ENCODE measurements at places on chromosomes 7 and 10. TPM values are rescaled to one million over a fixed set of nuclear protein-coding genes. Genes with fewer than 3 reads are reported as not detected.

The UNCX gene
- total RNA-seq = not detected

The RNF32 gene
- not detected for total RNA-seq

The IFIT2 gene
- total RNA-seq = 1.5 TPM

GRCh38 chr10:130795819-130796218, 515.7 kb downstream of the TCERG1L start:
- no peak for DNase-seq

DNA sequence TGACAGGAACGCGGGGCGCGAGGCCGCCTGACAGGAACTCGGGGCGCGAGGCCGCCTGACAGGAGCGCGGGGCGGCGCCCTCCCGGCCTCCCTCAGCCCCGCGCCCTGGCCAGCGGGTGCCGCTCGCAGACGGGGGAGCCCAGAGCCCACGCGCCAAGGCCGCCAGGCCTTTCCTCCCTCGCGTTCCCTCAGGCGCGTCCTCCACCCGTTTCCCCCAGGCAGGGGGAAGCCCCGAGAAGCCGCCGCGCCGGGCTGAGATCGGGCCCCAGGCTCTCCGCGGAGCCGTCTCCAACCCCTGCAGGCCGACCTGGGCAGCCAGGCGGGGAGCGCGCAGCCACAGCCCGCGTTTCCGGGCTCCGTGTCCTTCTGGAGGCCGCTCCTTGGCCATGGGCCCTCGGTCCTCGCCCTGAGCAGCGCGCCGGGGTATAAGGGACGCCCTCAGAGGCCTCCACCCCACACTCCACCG, 17.7 kb downstream of the PTPRN2 start:
- no peak for DNase-seq

DNA sequence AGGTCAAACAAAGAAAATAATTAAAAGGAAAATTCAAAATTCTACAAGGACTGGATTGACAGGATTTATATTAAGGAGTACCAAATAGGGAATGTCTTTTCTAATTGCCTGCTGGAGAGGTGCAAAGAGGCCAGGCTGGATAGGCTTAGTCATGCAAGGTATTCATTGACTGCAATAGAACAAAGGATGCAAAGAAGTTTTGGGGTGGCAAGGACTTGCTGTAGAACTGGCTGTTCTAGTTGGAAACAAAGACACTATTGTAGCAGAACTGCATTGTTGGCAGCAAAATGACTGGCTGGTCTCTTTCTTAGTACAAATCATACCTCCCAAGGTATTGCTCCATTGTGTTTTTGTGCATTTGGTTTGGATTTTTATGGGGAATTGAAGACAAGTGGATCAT, 10.1 kb downstream of the ITGB8 start:
- DNase-seq = no peak

GRCh38 chr7:13416071-13416470, 573.4 kb downstream of the ETV1 start:
- no peak for DNase-seq

DNA sequence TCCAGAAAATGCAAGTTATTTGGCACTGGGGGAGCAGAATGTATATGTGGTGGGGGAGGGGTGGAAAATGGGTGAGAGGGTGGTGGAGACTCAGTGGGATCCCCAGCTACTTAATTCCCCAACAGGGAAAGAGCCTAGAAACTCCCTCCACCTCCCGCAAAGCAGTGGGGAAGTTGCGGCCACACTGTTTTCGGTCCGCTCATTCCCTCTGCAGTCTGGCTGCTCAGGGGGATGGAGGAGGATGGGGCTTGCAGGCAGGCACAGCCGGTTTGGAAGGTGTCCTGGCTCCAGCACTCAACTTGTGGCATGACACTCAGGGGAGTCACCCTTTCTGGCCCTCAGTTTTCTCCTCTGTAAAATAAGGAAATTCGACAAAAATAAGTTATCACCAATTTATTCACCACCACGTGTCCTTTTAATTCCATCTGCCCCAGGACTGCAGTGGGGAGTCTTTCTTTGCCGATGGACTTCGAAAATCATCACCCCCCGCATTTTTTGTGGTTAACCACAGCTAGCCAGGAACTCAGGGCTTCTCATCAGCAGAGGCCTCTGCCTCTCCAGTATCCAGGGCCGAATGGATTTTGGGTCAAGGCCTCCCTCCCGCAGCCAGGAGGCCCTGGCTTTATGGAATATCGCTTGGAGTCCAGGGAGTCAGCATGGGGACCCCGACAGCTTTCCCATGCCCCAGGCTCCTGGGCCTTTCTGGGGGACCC, 1.6 kb upstream of the HTRA1 start:
- no peak for DNase-seq

DNA sequence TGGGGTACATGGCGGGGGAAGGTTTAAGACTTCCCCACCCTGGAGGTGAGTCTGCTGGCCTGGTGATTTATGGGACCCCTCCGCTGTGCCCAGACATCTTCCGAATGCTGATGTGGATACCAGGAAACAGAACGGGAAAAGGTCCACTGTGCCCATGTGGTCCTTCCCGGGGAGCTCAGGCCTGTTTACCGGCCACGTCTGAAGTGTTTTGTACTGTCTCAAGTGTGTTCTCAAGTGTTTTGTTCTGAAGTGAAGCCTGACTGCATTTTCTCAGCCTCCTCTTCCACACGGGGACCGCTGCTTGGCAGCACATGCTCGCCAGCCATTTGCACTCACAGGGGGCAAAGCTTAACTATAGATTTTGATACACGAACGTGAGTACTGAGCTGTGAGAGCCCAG, 127.2 kb downstream of the TEX36 start:
- DNase-seq = no peak

GRCh38 chr10:62652114-62652513, 152.4 kb upstream of the ADO start:
- DNase-seq = no peak

- no peak for DNase-seq
These were observed 25.0 kb upstream of the FZD1 start for GRCh38 chr7:91239171-91239604.

DNA sequence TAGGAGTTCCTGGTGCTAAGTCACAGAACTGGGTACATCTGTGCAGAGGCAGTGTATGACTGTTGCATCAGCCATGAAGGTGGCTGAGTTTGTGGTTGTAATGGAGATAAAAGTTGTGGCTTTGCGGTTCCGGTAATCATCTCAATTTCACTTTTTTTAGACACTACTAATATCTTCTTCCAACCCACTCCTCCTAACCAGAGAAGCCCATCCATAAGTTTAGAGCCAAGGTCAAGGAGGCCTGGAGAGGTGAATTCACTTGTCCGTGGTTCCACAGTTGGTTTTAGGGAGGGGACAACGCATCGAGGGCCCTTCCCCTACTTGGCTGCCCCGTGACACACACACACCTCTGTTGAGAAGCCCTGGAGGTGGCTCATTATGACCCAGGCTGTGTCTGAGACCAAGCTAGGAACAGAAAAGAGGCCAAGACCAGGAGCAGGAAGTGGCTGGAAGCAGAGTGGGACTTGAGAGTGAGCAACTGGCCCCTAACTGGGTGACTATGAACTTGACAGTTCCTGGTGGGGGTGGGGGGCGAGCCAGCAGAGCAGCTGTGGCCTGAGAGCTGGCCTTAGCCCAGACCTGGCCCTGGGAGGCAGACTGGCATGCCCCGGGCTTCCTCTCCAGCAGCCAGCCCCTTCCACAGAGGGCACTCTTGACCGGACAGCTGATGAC, 66.8 kb upstream of the COL13A1 start:
- DNase-seq = no peak

- no peak for DNase-seq
These were observed 8.5 kb downstream of the ZDHHC16 start for GRCh38 chr10:97454330-97455036.

DNA sequence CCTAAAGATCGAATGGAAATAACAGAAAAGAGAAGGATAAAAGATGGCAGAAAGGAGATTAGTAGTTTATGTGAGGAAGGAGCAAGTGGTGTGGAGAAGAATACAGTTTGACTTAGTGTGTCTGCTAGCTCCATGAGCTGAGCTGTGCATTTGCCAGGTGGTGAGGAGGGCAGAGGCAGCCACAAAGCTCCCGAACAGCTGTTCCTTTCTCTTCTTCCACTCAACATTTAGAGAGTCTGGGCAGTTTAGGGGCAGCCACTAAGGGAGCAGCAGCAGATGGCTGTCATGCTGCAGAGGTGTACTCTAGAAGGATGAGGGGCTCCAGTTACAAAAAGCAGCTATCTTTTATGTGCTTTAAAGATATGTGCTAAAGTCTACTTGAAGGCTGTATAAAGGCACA, 674.4 kb downstream of the GRM8 start:
- no peak for DNase-seq

GRCh38 chr7:146116521-146117222, at the start of gene CNTNAP2:
CNTNAP2 (plus strand) TSS chr7:146116801; CDS start chr7:146116877, 76 bp downstream.
- no peak for DNase-seq

GRCh38 chr7:5429253-5429856, 5.7 kb upstream of the TNRC18 start:
- no peak for DNase-seq

DNA sequence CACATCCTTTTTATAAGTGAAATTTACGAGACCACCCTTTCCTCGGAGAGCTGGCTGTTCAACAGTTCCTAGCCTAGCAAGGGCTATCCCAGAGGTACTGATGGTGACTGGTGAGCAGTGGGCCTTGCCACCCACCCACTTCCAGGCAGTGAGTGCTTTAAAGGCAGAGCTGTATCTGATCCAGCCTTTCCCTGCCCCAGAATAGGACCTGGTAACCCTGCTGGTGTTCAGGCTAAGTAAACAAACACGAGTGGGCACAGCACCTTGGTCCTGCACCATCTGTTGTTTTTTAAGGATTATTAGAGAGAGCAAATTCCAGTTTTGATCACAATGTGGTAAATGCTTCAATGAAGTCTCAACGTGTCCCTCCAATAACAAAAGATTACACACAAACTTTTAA, 75.7 kb downstream of the COBL start:
- no peak for DNase-seq

DNA sequence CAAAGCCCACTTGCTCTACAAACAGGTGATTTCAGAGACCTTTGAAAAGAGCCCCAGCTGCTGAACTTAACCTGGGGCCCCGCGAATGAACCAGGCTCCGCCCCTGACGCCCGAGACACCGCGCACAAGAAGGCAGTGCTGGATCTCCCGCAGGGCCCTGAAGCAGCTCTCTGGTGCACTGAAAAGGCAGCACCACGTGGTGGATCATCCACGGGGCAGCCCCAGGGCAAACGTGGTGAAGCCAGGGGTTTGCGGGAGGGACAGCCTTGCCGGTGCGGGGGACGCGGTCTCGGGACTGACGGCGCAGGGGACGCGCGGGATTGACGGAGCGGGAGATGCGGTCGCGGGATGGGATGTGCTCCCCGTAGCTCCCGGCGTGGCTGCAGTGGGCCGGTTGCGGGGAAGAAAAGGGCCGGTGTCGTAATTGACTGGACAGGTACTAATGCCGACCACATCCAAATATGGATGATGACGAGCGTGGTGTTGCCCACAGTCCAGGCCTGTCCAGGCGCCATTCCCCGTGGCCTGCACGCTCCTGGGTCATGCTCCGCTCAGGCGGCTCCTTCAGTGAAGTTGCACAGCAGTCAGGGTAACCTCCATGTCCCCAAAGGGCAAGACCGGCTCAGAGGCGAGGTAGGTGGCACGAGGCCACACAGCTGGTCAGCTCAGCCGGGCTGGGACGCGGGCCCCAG, 421.1 kb downstream of the DNAJB6 start:
- DNase-seq = peak; percentile 39

GRCh38 chr7:109549471-109550193, 980.0 kb downstream of the DNAJB9 start:
- no peak for DNase-seq

Data from natural killer cell treated with Interleukin-12 subunit alpha and Interleukin-12 subunit beta and Interleukin-15 and Interleukin-18, amount 100 ng/mL, for 72 hours (primary cell).